MM.1S (cell line): ENCODE measurements at places on chromosomes 7 and 10.
A peak's percentile ranks its signal among the peaks of the same experiment; 100 is the strongest.

DNA sequence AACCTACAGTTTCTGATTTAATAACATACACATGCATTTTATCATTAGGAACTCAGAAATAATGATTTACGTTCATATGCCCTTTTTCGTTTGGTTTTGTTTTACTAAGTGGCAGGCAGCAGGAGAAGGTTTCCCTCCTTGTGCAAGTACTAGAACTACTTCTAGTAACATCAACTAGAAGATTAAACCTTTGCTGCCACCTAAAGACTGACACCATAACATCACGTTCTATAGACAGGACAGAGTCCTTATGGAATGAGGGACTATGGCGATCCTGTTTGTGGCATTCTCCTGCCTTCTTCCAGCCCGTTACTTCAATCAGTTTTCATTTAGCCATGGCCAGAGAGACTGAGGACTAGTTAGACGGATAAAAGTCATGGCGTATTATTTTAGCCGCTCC, 53.2 kb downstream of the GAD2 start:
- H3K4me1 ChIP-seq = no peaks in the 10 kb centered on the region
- H3K36me3 ChIP-seq = no peaks in the 10 kb centered on the region
- no peaks in the 10 kb centered on the region for H3K27me3 ChIP-seq
- no peak overlapping the region for H3K27ac ChIP-seq
- H3K4me3 ChIP-seq = no peak overlapping the region
- DNase-seq = peak; percentile 55

- DNase-seq = no peak
- H3K27me3 ChIP-seq = no peaks in the 10 kb centered on the region
- H3K27ac ChIP-seq = no peak overlapping the region
- no peaks in the 10 kb centered on the region for H3K36me3 ChIP-seq
- H3K4me1 ChIP-seq = no peaks in the 10 kb centered on the region
Observed at GRCh38 chr7:49596701-49597491, 176.5 kb upstream of the VWC2 start.

DNA sequence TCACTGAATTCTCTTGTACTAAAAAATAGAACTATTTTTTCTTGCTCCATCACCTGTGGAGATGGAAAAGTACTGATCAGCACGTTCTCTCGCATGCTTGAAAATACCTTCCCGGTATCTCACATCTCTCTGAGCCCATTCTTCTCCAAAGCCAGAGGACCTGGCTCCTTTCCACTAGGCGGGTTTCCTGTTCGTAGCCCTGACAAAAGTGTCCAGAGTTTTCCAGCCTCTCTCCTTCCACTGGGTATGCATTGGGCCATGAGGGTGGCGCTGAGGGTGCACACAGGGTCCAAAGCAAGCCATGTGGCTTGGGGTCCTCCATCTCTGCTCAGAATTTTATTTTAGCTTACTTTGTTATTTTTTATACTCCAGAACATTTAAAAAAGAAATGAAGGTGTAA, 16.3 kb upstream of the SRGN start:
- H3K36me3 ChIP-seq = no peaks in the 10 kb centered on the region
- no peak overlapping the region for H3K4me3 ChIP-seq
- no peaks in the 10 kb centered on the region for H3K4me1 ChIP-seq
- no peaks in the 10 kb centered on the region for H3K27me3 ChIP-seq

- H3K27ac ChIP-seq = no peak overlapping the region
- no peaks in the 10 kb centered on the region for H3K27me3 ChIP-seq
- no peak for DNase-seq
- no peak overlapping the region for H3K4me3 ChIP-seq
- peaks cover 12% of the 10 kb centered on the region; the same call in 1 of the 2 replicates for H3K4me1 ChIP-seq
Observed at GRCh38 chr7:29239638-29240037, 45.1 kb downstream of the CHN2 start.

DNA sequence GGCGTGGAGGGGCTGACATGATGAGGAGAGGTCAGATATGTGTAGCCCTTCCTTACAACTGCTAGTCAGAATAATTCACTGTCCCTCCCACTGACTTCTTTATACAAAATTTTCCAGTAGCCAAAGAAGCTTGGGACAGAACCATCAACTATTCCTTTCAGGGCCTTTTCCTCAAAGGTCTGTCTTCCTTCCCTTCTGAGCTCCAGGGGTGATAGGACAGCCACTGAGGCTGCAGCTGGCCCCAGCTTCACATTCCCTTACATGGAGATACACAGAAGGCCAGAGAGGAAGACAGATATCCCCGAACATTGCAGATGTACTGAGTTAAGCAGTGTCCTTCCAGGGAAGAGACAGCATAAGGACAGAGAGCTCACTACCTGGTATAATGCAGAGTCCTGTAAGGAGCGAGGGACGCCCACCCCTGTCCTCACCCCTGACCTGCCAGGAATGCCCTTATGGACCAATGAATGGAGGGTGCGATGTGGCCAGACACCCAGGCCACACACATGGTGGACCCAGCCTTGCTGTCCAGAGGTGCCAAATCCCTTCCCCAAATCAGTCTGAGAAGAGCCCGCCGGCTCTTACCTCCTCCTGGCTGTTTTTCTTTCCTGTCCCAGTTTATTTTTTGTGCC, 754.7 kb downstream of the GRID1 start:
- H3K4me1 ChIP-seq = peaks cover 22% of the 10 kb centered on the region
- DNase-seq = no peak
- no peaks in the 10 kb centered on the region for H3K36me3 ChIP-seq
- H3K27me3 ChIP-seq = no peaks in the 10 kb centered on the region
- peak overlapping the region; percentile 27; the same call in 1 of the 2 replicates for H3K27ac ChIP-seq

DNA sequence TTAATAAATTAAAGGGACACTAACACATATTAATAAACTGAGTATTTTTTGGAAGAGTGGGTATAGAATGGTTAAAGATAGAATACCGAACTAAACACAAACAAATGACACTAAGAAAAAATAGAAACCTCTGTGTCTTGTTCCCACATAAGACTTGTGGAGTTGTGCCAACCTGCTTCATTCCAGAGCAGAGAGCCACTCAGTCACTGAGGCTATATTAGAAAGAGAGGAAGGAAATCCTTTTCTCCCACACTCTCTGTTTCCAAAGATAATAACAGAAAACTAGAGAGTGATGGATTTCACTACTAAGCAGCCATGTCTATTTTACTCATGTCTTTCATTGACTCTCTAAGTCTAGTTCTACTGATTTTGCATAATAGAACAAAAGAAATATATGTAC, 26.0 kb downstream of the CTNNA3 start:
- DNase-seq = no peak
- no peak overlapping the region for H3K4me3 ChIP-seq
- peaks cover 11% of the 10 kb centered on the region for H3K4me1 ChIP-seq
- H3K27me3 ChIP-seq = no peaks in the 10 kb centered on the region
- no peak overlapping the region for H3K27ac ChIP-seq
- H3K36me3 ChIP-seq = no peaks in the 10 kb centered on the region

DNA sequence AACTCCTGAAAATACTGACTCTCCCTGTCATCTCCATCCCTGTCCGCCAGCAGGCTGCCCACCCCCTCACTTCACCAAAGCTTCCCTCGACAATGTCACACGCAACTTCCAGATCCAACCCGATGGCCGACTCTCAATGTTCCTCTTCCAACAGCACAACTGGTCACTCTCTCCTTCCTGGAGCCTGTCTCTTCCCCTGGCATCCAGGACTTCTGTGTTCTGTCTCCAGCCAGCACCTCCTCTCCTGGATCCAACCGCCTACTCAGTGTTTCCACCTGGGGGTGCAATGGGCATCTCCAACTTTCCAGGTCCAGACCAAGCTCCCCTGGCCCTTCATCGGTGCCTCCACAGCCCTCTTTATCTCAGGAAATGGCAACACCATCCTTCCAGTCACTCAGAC, 8.6 kb downstream of the CPA5 start:
- no peak overlapping the region for H3K27ac ChIP-seq
- no peak overlapping the region for H3K4me3 ChIP-seq
- H3K36me3 ChIP-seq = no peaks in the 10 kb centered on the region
- no peak for DNase-seq
- no peaks in the 10 kb centered on the region for H3K27me3 ChIP-seq
- no peaks in the 10 kb centered on the region for H3K4me1 ChIP-seq

DNA sequence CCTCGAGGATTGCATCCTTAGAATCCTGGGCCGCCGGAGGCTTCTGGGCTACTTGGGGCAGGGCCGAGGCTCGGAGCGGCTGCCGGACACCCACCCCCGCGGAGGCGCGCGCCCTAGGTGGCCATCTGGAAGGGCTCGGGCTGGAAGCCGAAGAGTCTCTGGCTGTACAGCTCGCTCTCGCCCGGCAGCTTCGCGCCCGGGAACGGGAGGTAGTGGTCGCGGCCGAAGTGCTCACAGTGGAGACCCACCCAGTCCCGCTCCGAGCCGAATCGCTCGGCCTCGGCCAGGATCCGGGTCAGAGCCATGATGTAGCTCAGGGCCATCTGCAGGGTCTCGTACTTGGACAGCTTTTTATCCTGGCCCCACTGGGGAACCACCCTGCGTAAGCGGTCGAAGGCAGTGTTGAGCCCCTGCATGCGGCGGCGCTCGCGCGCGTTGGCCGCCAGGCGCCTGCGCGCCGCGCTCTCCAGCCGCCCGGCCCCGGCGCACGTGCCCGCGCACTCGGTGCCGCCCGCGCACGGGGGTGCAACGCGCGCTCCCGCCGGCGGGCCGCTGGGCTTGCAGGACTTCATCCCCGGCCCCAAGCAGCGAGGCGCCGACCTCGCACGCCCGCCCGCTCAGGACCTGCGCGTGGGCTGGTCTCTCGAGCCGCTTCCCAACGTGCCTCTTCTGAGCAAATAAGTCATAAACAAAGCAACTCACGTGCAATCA, 652 bp downstream of the ATOH7 start:
- H3K4me1 ChIP-seq = peaks cover 5% of the 10 kb centered on the region; the same call in 1 of the 2 replicates
- H3K4me3 ChIP-seq = peak overlapping the region; percentile 75
- no peaks in the 10 kb centered on the region for H3K36me3 ChIP-seq
- peak; percentile 80 for DNase-seq
- H3K27ac ChIP-seq = peak overlapping the region; percentile 19; the same call in 1 of the 2 replicates
- 0 out of 2 replicates have a peak, but pooled peaks cover 4% of the 10 kb centered on the region for H3K27me3 ChIP-seq

DNA sequence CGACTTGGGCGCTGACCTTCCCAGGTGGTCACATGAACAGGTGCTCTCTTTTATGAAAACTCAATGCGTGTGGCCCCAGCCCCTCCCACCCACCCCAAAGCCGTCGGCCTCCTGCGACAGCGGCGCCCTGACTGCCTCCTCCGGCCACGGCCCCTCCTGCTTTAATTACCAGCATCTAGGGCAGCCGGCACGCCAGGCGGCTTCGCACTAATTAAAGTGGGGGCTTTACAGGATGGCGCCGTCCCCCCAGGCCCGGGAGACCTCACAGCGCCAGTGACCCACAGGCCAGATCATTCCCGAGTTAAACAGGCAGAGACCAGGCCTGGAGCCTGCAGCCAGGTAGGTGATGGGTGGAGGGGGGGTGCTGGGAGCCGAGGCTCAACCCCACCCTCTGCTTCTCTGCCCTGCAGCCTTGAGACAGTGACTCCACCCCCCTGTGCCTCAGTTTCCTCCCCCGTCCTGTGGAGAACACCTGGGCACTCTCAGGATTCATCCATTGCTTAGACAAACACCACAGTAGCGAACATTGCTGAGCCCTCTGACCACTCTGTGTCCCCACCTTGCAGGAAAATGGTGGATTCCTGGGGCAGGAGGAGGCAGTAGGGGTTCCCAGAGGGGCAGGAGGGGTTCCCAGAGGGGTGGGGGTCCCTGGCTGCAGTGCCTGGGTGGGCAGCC, 100.8 kb downstream of the MICALL2 start:
- no peaks in the 10 kb centered on the region for H3K4me1 ChIP-seq
- no peak for DNase-seq
- peaks cover 52% of the 10 kb centered on the region for H3K27me3 ChIP-seq
- H3K4me3 ChIP-seq = no peak overlapping the region

GRCh38 chr10:23884670-23885069, 324.3 kb upstream of the KIAA1217 start:
- no peaks in the 10 kb centered on the region for H3K27me3 ChIP-seq
- H3K4me1 ChIP-seq = no peaks in the 10 kb centered on the region
- no peaks in the 10 kb centered on the region; the same call in 1 of the 2 replicates for H3K36me3 ChIP-seq
- no peak overlapping the region for H3K27ac ChIP-seq
- DNase-seq = no peak

DNA sequence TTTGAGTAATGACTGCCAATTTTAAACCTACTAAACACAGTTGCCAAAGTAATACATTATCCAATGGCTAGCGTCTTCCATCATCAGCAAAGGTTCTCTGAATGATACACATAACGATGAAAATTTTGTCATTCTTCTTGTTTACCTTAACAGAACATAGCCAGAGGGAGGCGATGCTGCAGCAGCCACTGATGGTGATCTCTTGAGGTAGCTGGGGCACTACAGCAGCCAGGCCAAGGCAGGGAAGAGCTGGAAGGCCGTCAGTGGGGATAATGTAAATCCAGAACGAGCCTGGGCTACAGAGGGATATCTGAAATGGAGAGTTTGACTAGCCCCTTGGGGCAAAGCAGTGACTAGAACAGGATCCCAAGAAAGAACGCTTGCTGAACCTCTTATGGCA, 38.8 kb downstream of the PRPS1L1 start:
- no peaks in the 10 kb centered on the region for H3K36me3 ChIP-seq
- no peak for DNase-seq
- no peak overlapping the region for H3K27ac ChIP-seq
- no peaks in the 10 kb centered on the region for H3K4me1 ChIP-seq
- H3K27me3 ChIP-seq = no peaks in the 10 kb centered on the region

DNA sequence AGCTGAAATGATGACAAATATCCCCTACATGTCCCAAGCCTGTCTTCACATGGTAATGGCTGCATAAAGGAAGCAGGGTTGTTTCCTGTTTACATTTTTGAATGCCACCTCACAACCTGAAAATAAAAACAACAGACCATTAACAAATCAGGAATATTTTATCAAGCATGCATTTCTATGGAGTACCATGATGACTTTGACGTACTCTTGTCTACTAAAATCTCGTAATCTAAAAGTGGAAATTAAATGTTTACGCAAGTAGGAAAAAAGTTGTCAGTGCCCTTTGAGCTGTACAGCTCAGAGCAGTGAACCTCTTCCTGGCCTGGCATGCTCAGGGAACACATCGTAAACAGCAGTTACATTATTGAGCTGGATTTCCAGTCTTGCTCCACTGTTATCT, 194.1 kb downstream of the INHBA start:
- no peaks in the 10 kb centered on the region for H3K4me1 ChIP-seq
- no peak for DNase-seq
- no peak overlapping the region for H3K4me3 ChIP-seq
- no peaks in the 10 kb centered on the region for H3K36me3 ChIP-seq

DNA sequence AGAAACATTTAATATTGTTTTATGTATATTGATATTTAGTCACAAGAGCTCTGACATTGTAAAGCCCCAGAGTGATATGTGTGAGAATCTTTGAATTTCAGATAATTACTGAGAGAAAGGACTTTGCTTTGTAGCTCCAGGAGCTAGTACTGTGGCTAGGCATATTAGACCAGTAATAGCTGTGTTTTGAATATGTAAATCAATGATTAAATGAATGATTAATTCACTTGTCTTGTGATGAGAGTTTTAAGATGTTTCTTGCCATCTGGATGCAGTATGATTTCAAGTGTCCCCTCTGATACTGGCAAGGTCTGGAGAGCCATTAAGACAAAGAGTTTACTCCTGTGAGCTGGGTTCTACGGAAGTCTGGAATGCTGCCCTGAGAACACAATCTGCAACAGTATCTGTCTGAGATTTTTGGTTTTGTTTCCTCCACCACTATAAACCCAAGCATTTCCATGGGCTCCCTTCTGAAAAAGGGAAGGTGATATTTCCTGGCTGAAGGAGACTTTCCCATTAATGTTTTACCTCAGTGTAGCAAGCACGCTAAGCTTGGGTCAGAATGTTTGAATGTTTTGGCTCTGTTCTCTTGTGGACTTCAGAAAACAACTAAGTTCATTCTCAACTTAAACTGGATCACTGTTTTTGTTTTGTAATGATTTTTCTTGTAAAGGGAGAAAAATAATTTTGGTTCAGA, 61.3 kb upstream of the BICC1 start:
- no peaks in the 10 kb centered on the region for H3K4me1 ChIP-seq
- no peaks in the 10 kb centered on the region for H3K27me3 ChIP-seq
- no peak for DNase-seq
- no peak overlapping the region for H3K27ac ChIP-seq
- H3K4me3 ChIP-seq = no peak overlapping the region
